ENCODE measurements at places on chromosomes 16 and 17.

- DNase-seq = no peak
These were observed 37.8 kb upstream of the ULK2 start for GRCh38 chr17:19905502-19905901.

GRCh38 chr17:81027591-81028505 lies 7.1 kb upstream of the BAIAP2 start:
- DNase-seq = no peak

- DNase-seq = no peak
These were observed 39.2 kb downstream of the KNOP1 start for GRCh38 chr16:19678804-19679203.

DNA sequence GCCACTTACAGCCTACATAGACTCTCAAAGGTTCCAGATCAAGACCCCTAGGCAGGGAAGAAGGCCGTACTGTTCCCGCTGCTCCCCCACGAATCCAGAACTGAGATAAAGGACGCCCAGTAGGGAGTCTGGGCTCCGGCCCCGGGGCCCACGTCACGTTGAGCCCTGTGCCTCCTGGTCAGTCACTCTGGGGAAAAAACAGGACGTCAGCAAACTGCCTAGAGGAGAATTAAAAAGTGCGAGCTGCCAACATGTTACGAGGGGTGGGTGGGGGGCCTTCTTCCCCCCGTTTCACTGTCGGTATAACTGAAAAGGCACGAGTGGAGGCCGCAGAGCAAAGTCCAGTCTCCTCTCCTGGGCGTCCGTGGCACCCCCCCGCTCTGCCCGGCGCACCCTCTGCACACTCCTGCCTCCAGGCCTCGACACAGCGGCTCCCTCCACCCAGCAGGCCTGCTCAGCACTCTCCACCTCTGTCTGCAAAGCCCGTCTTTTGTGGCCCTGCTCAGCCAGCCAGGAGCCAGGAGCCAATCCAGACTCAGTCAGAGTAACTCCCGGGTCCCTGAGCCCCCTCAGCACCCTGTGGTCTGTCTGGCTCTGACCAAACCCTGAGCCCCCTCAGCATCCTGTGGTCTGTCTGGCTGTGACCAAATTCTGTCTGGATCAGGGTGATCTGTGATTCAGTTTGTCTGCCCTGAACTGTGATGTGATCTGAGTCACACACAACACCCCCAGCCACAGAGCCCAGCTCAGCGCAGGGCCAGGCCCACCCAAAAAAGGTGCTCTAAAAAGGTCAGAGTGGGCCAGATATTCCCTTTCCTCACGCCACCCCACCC lies 6.2 kb downstream of the ITGAE start:
- DNase-seq = no peak

Measured in glomerular endothelial cell (primary cell).